Activated CD4-positive, alpha-beta T cell treated with anti-CD3 and anti-CD28 coated beads, Interleukin-2, amount 50 U/mL, for 1 hour (primary cell): ENCODE measurements at places on chromosomes 16 and 17.

- DNase-seq: no peak
Observed at GRCh38 chr17:72724267-72724666, 368.2 kb downstream of the SLC39A11 start.

DNA sequence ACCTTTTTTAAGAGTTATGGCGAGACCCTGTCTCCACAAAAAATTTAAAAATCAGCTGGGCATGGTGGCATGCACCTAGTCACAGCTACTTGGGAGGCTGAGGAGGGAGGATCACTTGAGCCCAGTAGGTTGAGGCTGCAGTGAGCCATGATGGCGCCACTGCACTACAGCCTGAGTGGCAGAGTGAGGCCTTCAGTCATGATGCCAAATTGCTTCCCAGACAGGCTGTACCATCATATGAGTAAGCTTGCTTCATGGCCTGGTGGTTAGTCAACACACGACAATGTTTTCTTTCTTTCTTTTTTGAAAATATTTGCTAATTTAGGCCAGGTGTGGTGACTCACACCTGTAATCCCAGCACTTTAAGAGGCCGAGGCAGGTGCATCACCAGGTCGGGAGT lies 12.5 kb downstream of the NTAN1 start:
- no peak for DNase-seq

- no peak for DNase-seq
Observed at GRCh38 chr17:1773696-1774181, 11.9 kb downstream of the SERPINF1 start.

DNA sequence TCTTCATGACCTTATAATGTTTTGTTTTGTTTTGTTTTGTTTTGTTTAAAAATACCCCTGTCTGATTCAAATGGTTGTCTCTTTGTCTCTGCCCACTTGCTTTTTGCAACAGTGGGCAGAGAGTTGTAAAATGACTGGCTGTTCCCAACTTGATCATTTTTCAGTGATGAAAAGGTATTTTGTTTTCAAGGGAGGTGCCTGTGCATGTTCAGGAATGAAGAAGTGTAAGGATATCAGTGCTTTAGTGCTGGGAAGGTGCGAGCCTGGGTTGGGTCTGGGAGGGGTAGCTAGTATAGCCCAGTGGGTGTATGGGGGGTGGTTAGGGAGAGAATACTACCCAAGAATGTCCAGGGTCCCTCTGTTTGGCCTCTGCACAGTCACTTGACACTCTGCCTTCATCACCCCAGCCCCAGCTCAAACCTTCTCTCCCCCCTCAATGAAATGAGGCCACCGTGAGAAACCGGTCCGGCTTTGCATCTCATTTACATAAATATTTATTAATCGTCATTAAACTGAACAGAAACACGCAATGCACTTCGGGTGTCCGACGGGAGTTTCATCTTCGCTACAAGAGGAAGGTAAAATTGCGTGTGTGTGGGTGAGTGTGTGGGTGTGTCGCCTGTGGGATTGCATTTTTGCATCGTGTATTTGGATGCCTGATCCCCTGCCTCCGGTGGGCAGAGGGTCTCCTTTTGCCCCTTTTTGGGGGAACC lies 4.3 kb downstream of the NEUROD2 start:
- no peak for DNase-seq

DNA sequence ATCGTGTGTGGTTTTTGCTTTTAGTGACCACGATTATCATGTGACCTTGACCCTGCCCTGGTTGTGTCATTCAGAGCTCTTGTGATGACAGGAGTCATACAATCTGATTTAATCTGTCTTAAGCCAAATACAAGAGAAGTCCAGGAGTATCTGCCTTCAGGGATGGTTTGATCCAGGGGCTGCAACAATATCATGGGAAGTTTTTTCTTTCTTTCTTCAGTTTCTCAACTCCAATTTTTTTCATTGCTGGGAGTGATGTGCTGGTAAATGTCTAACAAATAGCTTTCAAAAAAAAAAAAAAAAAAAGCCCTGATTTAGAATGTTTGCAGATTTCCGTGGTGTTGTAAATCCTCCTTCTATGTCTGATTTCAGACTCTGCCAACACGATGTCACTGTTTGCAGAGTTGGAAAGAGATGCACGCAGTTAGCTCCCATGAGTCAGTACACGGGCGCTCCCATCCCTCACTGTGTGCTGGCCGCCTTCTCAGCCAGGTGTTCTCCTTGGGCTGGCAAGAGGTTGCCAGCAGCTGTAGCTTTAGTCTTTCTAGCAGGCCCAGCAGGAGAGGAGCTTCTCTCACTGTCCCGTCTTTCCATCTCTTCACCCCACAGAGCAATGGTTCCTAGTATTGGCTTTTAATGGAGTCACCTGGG lies 229.7 kb downstream of the SNX29 start:
- no peak for DNase-seq

DNA sequence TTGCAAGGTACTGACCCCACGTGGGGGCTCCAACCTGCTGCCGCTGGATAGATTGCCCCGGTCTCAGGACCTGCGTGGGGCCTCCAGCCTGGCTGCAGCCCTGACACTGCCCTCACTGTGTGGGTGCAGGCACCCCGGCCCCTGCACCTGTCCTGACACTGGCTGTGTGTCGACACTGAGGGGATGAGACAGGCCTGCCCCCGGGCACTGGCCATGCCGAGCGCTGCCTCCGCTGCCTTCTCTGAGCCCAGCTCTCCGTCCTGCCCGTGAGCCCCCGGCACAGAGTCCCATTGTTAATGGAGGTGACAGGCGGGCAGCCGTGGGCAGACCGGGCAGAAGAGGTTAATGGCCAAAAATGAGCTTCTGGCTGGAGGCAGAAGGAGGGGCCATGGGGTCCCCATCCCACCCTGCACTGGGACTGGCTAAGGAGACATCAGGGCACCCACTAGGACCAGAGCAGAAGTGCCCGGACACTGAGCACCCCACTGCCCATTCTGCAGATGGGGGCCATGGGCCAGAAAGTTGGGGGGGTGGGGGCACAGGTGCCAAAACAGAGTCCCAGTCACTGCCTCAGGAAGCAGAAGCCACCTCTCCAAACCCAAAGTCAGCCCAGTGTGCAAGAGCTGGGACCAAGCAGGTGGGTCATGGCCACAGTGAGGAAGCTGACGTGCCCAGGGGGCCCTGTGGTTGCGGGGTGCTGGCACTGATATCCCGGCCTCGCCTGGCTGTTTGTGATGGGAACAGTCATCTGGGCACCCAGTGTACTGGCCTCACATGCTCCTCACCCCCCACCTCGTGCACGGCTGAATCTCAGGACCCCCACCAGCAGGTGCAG lies 2.5 kb upstream of the PRR35 start:
- DNase-seq: no peak

DNA sequence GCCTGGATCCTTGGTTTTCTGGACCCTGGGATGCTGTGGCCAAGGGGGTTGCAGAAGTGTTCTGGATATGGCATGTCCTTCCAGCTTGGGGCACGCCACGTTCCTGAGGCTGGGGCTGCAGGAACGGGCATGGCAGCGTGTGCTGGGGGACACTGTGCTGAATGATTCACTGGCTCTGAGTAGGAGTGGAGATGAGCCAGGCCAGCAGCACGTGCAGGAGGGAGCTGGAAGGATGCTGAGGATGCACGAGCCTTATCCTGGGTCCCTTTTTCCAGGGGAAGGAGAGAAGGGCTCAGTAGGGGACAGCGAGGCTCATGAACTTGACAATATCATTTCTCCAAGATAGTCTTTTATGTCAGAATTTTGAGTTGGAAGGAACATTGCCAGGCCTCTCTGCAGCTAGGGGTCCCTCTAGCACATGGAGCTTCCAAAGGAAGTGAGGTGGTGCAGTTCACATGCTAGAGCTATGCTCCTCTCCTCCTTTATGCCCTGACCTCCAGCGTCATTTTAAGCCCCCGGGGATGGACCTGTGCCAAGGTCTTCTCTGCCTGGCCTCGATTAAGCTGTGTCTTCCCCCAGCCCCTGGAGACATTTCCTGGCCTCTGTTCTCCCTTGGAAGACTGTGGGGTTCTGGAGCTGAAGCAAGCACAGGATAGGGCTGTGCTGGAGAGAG lies 125.9 kb downstream of the OR1D5 start:
- DNase-seq: no peak

DNA sequence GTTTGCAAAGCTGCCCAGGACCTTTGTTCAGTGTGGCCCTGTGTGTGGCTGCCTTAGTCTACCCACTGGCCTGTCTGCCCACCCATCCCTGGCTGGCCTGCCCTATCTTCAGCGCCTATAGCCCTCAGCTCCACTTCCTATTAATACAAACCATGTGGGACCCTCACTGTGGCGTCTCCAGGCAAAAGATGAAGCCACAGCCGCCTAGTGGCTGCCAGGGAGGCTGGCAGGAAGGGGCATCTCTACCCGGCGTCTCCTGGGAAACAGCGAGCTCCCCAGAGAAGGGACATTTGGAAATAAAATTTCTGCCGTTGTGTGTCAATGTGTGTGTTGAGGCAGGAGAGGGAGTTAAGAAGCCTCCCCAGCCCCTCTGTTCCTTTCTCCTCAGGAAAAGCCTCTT lies 31.5 kb downstream of the NEUROD2 start:
- DNase-seq: no peak

GRCh38 chr16:64771273-64771672 lies 350.6 kb downstream of the CDH11 start:
- no peak for DNase-seq

- DNase-seq: no peak
Observed at GRCh38 chr17:77611791-77612502, 346.6 kb upstream of the TNRC6C start.

DNA sequence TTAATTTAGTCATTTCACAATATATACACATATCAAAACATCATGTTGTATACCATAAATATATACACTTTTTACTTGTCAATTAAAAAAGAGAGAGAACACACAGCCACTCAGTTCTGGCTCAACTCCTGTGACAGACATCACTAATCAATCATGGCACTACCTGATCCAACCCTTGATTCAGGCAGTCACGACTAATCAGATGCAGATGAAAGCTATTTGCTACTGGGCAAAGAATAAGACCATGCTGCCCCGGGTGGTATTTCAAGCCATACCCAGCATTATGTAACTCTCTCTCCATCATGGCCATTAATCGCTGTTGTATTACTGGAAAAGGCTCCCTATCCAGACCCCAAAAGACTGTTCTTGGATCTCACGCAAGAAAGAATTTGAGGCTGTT lies 345.7 kb downstream of the HAPSTR1 start:
- no peak for DNase-seq

DNA sequence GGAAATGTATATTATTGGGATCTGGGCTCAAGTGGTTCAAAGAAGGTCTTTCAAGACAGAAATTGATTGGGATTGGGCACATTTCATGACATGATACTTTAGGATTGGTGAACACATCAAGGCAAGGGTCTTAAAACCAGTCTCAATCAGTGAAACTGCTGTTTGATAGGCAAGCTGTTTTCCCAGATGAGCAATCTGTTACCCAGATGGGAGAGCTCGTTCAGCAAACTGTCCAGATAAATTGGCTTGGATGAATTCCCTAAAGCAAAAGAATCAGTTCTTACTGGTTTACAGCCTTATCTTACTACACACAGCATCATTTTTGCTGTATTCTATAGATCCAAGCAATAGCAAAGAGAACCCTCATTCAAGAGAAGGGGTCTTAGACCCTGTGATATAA lies 31.0 kb upstream of the CNEP1R1 start:
- DNase-seq: no peak

DNA sequence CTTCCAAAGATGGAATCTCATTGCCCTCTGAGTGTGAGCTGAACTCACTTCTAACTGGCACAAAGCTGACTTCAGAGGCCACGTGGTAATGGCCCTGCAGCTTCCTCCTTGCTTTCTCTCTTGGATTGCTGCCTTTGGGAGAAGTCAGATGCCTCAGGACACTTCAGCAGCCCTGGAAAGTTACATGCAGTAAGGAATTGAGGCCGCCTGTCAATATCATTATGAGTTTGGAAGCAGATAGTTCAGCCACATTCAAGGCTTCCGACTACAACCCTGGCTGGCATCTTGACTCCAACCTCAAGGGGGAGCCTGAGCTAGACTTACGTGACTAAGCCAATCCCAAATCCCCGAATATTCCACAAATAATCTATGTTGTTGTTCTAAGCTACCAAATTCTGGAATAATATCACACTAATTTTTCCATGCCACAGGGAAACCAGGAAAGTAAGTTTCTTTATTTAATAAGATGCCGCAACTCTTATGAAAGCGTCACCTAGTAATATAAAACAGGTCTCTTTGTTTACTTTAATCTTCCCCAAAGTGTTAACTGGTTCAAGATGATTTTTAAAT lies 13.6 kb downstream of the CEP20 start:
- DNase-seq: no peak
